Colonic mucosa (tissue), 4 donors: ENCODE measurements at places on chromosomes 4 and X. TPM values are rescaled to one million over a fixed set of nuclear protein-coding genes. Genes with fewer than 3 reads are reported as not detected.

DNA sequence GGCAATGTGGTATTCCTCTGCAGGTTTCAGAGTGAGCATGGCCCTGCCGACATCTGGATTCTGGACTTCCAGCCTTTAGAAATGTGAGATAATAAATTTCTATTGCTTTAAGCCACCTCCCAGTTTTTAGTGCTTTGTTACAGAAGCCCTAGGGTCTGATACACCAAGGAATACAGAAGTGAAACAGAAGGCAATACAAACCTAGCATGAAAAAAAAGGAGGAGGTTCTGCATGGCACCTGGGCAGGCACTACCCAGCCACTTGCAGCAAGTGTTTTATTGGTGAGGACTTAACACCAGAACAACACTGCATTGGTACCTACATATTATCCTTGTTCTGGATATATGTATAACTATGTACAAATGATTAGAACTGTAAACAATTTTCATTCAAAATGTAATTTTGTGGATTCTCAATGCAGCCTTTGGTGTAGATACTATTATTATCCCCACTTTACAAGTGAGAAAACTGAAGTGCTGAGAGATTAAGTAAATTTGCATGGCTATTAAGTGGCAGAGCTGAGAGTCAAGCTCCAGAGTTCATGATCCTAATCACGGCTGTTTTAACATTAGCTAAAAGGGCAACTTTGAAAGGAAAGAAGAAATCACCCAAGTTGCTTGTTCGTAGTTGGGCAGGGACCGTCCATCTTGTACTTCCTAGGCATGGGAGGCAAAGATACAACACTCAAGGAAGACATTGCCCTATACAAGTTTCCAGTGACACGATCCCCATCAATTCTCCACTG lies 71.8 kb downstream of the IL21 start:
- DNase-seq: no peak
- no peak overlapping the region for H3K4me3 ChIP-seq
- H3K27me3 ChIP-seq: no peaks in the 10 kb centered on the region

- peaks cover 33% of the 10 kb centered on the region for H3K27me3 ChIP-seq
- no peak overlapping the region for H3K27ac ChIP-seq
- no peak overlapping the region for H3K4me3 ChIP-seq
- no peak for DNase-seq
- H3K36me3 ChIP-seq: no peaks in the 10 kb centered on the region
Measured at GRCh38 chr4:183100827-183101226, 1.8 kb downstream of the WWC2 start.

DNA sequence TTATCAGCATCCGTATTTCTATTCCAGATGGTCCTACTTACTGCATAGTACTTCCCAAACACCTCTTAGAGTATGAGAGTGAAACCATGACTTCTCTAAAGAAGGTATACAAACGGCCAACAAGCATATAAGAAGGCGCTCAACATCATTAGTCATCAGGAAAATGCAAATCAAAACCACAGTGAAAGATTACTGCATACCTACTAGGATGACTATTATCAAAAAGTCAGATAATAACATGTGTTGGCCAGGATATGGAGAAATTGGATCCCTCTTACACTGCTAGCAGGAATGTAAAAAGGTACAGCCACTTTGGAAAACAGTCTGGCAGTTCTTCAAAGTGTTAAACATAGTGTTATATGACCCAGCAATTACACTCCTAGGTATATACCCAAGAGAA lies 215.3 kb upstream of the CXorf66 start:
- DNase-seq: no peak
- H3K27me3 ChIP-seq: no peaks in the 10 kb centered on the region
- H3K4me1 ChIP-seq: no peaks in the 10 kb centered on the region
- no peak overlapping the region for H3K4me3 ChIP-seq
- no peaks in the 10 kb centered on the region for H3K36me3 ChIP-seq
- H3K27ac ChIP-seq: no peak overlapping the region

GRCh38 chr4:3013839-3014350 lies 50.5 kb downstream of the GRK4 start:
- H3K4me1 ChIP-seq: no peaks in the 10 kb centered on the region
- no peak overlapping the region for H3K4me3 ChIP-seq
- H3K27me3 ChIP-seq: no peaks in the 10 kb centered on the region
- no peaks in the 10 kb centered on the region for H3K36me3 ChIP-seq

FMR1NB gene
- 0.25 TPM for total RNA-seq

GAGE12F gene
- total RNA-seq: not detected

DNA sequence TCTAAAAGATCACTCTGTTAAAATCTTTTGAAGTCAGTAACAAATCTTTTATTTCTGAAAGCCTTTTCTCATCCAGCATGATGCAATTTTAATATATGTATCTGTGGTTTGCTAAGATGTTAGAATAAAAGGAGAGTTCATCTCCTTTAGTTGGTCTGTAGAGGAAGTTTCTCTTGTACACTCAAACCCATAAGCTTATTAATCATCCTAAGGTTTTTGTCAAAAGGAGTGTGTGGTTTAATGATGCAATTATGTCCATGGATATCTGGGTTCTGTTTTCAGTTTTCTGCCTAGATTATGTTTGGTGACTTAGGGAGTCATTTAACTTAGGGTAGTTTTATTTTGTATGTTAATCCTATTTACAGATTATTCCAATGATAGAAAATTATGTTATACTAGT lies 52.1 kb upstream of the NDST4 start:
- no peaks in the 10 kb centered on the region for H3K36me3 ChIP-seq
- no peak overlapping the region for H3K27ac ChIP-seq
- DNase-seq: no peak

CFP gene
- total RNA-seq: 4.1 TPM

SSX2 gene
- total RNA-seq: not detected

DNA sequence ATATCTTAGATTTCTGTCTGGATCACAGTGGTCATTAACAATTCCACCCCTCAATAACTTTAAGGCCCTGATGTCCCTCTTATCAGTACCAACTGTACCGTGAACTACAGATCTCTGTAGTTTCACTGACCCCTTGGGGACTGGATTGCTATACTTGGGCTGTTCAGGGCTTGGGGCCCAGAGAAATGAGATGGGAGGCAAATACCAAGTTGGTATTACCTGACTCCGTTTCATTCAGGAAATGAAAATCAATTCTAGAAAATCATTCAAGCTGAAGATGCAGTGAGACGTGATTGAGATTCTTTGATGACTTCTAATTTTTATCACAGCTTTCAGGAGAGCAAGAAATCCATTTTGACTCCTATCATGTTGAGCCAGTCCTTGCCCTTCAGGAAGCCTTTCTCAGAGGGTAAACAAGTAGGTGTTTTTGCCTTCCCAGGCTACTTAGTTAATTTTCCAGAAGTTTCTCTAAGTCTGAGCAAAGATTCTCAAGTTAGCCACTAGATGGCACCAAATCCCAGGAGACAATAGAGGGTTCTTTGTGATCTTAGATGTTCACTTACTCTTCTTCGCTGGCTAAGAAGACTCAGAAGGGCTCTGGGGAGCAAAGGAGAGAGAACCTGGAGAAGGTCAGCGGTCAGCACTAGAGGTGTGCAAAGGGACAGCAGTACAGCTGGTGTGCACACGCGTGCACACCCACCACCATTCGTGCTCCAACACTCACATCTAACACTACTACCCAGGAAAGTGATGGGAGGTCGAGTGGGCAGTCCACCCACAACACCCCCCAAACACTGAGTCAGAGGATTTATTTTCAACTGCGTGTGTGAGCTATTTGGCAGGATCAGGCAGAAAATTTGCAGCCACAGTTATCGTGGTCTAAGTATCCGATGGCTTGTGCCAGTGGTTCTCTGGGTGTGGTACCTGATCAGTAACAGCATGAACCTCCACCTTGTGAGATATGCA lies 7.4 kb downstream of the HNRNPH2 start:
- no peaks in the 10 kb centered on the region for H3K4me1 ChIP-seq
- no peaks in the 10 kb centered on the region for H3K36me3 ChIP-seq
- no peaks in the 10 kb centered on the region for H3K27me3 ChIP-seq
- peak; percentile 49 for DNase-seq
- peak overlapping the region; percentile 50 for H3K27ac ChIP-seq

GRCh38 chr4:165170819-165171218 lies 36.5 kb upstream of the KLHL2 start:
- H3K27me3 ChIP-seq: no peaks in the 10 kb centered on the region
- no peak overlapping the region for H3K27ac ChIP-seq
- no peak for DNase-seq
- no peaks in the 10 kb centered on the region for H3K4me1 ChIP-seq
- no peak overlapping the region for H3K4me3 ChIP-seq

VSIG1 gene
- total RNA-seq: 0.62 TPM

DNA sequence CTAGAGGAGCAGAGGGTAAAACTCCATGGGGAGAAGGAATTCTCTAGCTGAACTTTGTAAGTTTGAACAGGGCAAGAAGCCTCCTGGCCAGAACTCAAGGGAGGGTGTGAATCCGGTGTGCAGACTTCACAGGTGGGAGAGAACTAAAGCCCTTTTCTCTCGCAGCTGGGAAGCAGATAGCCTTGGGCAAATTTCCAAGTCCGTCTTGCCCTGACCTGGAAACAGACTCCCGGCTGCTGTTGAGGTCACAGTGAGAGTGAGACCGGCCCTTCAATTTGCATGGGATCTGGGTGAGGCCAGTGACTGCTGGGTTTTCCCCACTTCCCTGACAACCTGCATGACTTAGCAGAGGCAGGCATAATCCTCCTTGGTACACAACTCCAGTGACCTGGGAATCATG lies 94.5 kb upstream of the ZNF827 start:
- H3K27me3 ChIP-seq: no peaks in the 10 kb centered on the region
- H3K27ac ChIP-seq: peak overlapping the region; percentile 71
- H3K4me1 ChIP-seq: peaks cover 13% of the 10 kb centered on the region
- DNase-seq: peak; percentile 82

HAND2 gene
- 1.6 TPM for total RNA-seq

DNA sequence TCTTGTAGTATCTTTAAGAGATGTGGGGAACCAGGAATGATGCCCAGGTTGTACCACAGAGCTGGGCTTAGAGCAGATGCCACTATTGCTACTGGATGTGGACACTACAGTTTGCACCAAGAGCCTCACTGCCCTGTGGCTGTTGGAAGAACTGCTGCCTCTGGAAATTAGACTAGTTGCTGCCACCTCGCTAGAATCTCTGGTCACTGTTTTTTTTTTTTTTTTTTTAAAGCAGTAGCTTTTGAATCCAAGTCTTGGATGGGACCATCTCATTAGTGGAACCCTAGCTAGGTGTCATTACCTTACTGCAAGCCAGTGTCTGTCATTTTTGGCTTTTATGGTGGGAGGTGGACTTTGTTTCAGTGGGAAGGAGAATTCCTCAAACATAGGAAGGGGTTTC lies 105.5 kb downstream of the ARHGAP10 start:
- no peak overlapping the region for H3K4me3 ChIP-seq
- no peaks in the 10 kb centered on the region for H3K4me1 ChIP-seq
- H3K27me3 ChIP-seq: no peaks in the 10 kb centered on the region
- H3K36me3 ChIP-seq: no peaks in the 10 kb centered on the region
- H3K27ac ChIP-seq: no peak overlapping the region
- no peak for DNase-seq

DNA sequence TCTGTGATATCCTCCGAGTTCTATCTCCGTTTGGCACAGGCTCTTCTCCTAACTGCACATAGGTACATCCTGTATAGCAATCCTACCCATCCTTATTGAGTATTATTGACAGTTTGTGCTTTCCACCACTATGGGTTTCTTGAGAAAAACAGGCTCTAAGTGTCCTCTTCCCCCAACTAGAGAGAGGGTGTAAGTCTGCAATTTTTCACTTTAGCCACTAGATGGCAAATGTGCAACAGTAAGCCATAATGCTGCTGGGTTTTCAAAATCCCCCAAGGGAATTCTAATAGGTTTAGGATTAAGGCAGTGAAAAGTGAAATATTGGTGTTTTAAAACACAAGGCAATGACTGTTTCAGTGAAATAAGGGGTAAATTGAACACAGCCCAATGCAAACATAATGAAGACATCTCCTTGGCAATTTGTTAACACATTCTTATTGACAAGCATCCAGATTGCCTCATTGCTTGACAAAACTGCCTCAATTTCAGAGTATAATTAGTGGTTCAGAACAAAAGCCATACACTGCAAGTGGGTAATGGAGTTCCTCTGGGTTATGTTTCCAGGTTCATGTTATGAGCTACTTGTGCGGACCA lies 239.0 kb upstream of the HTR2C start:
- no peak overlapping the region for H3K27ac ChIP-seq
- no peaks in the 10 kb centered on the region for H3K27me3 ChIP-seq
- H3K4me3 ChIP-seq: no peak overlapping the region
- H3K4me1 ChIP-seq: no peaks in the 10 kb centered on the region
- no peaks in the 10 kb centered on the region for H3K36me3 ChIP-seq
- no peak for DNase-seq

DNA sequence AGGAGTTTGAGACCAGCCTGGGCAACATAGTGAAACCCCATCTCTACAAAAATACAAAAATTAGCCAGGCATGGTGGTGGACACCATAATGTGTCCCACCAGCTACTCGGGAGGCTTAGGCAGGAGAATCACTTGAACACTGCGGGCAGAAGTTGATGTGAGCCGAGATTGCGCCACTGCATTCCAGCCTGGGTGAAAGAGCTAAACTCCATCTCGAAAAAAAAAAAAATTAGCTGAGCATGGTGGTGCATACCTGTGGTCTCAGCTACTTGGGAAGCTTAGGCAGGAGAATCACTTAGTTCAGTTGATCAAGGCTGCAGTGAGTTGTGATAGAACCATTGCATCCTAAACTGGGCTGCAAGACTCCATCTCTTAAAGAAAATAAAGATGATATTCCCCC lies 91.2 kb downstream of the PLS3 start:
- H3K4me1 ChIP-seq: no peaks in the 10 kb centered on the region
- no peak overlapping the region for H3K27ac ChIP-seq
- H3K36me3 ChIP-seq: no peaks in the 10 kb centered on the region
- no peak for DNase-seq
- H3K4me3 ChIP-seq: no peak overlapping the region
- H3K27me3 ChIP-seq: no peaks in the 10 kb centered on the region

ARMCX2 gene
- 11.5 TPM for total RNA-seq

GRCh38 chr4:145819101-145819852 lies 119.3 kb downstream of the ZNF827 start:
- H3K27me3 ChIP-seq: no peaks in the 10 kb centered on the region
- H3K36me3 ChIP-seq: no peaks in the 10 kb centered on the region
- no peaks in the 10 kb centered on the region for H3K4me1 ChIP-seq
- no peak overlapping the region for H3K27ac ChIP-seq
- H3K4me3 ChIP-seq: no peak overlapping the region
- no peak for DNase-seq

SLC4A4 gene
- 124 TPM for total RNA-seq

GRCh38 chr4:70603856-70604255 lies 11.8 kb downstream of the AMBN start:
- H3K27ac ChIP-seq: no peak overlapping the region
- no peaks in the 10 kb centered on the region for H3K27me3 ChIP-seq
- H3K36me3 ChIP-seq: no peaks in the 10 kb centered on the region
- H3K4me3 ChIP-seq: no peak overlapping the region

DNA sequence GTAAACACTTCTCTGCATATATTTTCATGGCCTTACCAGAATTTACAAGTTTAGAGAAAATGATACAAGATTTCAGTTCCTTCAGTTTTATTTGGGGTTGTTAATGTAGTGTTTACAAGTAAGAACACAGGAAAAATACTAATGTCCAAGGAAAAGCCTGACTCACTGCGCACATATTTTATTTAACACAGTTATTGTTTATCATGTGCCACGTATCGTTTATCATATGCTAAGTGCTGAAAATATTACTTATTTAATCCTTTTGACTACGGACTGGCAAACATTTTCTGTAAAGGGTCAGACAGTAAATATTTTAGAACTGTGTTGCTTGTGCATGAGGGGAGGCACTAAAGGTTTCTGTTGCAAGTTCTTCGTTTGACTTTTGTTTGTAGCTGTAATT lies 794 bp downstream of the HSD17B13 start:
- no peak overlapping the region for H3K27ac ChIP-seq
- H3K36me3 ChIP-seq: no peaks in the 10 kb centered on the region
- H3K4me3 ChIP-seq: no peak overlapping the region
- H3K4me1 ChIP-seq: no peaks in the 10 kb centered on the region

- no peak overlapping the region for H3K27ac ChIP-seq
- no peaks in the 10 kb centered on the region for H3K27me3 ChIP-seq
- no peaks in the 10 kb centered on the region for H3K4me1 ChIP-seq
- no peak overlapping the region for H3K4me3 ChIP-seq
- no peak for DNase-seq
Measured at GRCh38 chrX:134161162-134161561, 75.8 kb upstream of the CCDC160 start.
